Umbilical cord (tissue), 2 donors: ENCODE measurements at places on chromosomes 3 and 15. TPM values are rescaled to one million over a fixed set of nuclear protein-coding genes. Genes with fewer than 3 reads are reported as not detected.

The ZNF502 gene
- 14.0 TPM for total RNA-seq

The ARHGEF26 gene
- total RNA-seq: 26.5 TPM

The ADCY5 gene
- 48.2 TPM for total RNA-seq

The ZNF620 gene
- 2.4 TPM for total RNA-seq

The BCL2A1 gene
- 5.1 TPM for total RNA-seq

The POC1A gene
- 3.1 TPM for total RNA-seq

The FEM1B gene
- 82.8 TPM for total RNA-seq

The MYO5C gene
- total RNA-seq: 2.2 TPM

The RYR3 gene
- 11.6 TPM for total RNA-seq

The SH3BP5 gene
- 21.4 TPM for total RNA-seq

The GOLGA8S gene
- total RNA-seq: 4.6 TPM

The SLC7A14 gene
- total RNA-seq: 9.6 TPM

The MB21D2 gene
- total RNA-seq: 31.1 TPM

The NMNAT3 gene
- 15.6 TPM for total RNA-seq

The C3orf20 gene
- total RNA-seq: not detected

The LRRC2 gene
- total RNA-seq: 1.9 TPM

The PARP15 gene
- 4.3 TPM for total RNA-seq

The NEK10 gene
- 4.6 TPM for total RNA-seq

The ROBO1 gene
- total RNA-seq: 27.9 TPM

The TWF2 gene
- 40.7 TPM for total RNA-seq

The ANO10 gene
- total RNA-seq: 25.8 TPM
